ENCODE measurements at places on chromosomes 6 and 20. TPM values are rescaled to one million over a fixed set of nuclear protein-coding genes. Genes with fewer than 3 reads are reported as not detected.

NR2E1 gene
- not detected for total RNA-seq

LTB gene
- total RNA-seq, result 2.9 TPM

PRR18 gene
- not detected for total RNA-seq

RBBP8NL gene
- not detected for total RNA-seq

KCNS1 gene
- total RNA-seq, result 0.09 TPM

MCHR2 gene
- not detected for total RNA-seq

CBLN4 gene
- not detected for total RNA-seq

NMBR gene
- total RNA-seq, result not detected

MCCD1 gene
- not detected for total RNA-seq

TFAP2B gene
- not detected for total RNA-seq

CLIC5 gene
- not detected for total RNA-seq

All from dermis lymphatic vessel endothelial cell (primary cell).